ENCODE measurements at places on chromosomes 2 and 18. TPM values are rescaled to one million over a fixed set of nuclear protein-coding genes. Genes with fewer than 3 reads are reported as not detected.

The SPATA3 gene
- polyA plus RNA-seq: not detected

DNA sequence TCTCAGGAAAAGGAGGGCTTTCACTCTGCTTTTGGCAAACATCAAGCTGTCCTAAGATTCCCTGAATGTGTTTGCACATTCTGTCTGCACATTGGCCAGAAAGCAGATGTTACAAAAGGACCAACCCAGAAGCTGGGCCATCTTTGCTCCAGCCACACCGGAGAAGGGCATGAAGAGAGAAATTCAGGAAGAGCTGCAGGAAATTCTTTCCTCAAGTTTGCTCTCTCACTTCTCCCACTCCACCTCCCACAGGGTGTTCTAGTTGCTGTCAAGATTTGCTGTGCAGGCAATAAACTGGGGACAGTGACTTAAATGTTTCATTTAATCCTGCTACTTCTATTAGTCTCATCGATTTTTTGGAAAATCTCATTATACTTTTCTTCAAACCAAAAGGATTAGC, 137.7 kb upstream of the UNC80 start:
- H3K36me3 ChIP-seq: no peaks in the 10 kb centered on the region
- DNase-seq: no peak
- H3K4me1 ChIP-seq: no peaks in the 10 kb centered on the region

GRCh38 chr18:48929941-48930713, 20.6 kb downstream of the SMAD7 start:
- no peaks in the 10 kb centered on the region for H3K27me3 ChIP-seq
- DNase-seq: no peak
- no peaks in the 10 kb centered on the region for H3K36me3 ChIP-seq
- no peak overlapping the region for H3K4me3 ChIP-seq
- no peak overlapping the region for H3K27ac ChIP-seq

DNA sequence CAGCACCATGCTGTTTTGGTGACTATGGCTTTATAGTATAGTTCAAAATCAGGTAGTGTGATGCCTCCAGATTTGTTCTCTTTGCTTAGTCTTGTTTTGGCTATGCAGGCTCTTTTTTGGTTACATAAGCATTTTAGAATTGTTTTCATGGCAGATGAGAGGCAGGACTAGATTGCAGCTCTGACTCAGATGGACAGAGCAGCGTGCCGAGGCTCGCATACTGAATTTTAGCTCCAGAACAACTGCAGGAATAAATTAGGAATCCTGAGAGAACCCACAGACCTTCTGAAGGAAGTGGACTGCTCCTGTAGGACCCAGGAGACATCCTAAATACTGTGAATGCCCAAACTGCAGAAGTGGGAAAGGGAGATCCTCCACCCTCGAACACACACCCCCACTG, 141.6 kb downstream of the NETO1 start:
- H3K4me3 ChIP-seq: no peak overlapping the region
- no peaks in the 10 kb centered on the region for H3K27me3 ChIP-seq
- no peaks in the 10 kb centered on the region for H3K36me3 ChIP-seq
- no peak overlapping the region for H3K27ac ChIP-seq
- DNase-seq: no peak
- no peaks in the 10 kb centered on the region for H3K4me1 ChIP-seq

DNA sequence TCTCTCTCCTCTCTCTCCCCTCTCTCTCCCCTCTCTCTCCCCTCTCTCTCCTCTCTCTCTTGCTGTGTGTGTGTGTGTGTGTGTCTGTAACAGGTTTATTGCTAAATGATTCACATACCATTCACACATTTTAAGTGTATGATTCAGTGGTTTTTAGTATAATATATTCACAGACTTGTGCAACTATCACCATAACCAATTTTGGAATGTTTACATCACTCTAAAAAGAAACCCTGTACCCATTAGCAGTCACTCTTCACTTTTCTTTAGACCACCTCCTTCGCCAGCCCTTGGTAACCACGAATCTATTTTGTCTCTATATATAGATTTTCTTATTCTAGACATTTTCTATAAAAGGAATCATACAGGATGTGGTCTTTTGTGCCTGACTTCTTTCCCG, 11.4 kb downstream of the THNSL2 start:
- no peak overlapping the region for H3K4me3 ChIP-seq
- H3K27ac ChIP-seq: no peak overlapping the region
- H3K36me3 ChIP-seq: no peaks in the 10 kb centered on the region
- peaks cover 7% of the 10 kb centered on the region for H3K4me1 ChIP-seq
- H3K27me3 ChIP-seq: no peaks in the 10 kb centered on the region
- DNase-seq: no peak

The POTEJ gene
- not detected for polyA plus RNA-seq

DNA sequence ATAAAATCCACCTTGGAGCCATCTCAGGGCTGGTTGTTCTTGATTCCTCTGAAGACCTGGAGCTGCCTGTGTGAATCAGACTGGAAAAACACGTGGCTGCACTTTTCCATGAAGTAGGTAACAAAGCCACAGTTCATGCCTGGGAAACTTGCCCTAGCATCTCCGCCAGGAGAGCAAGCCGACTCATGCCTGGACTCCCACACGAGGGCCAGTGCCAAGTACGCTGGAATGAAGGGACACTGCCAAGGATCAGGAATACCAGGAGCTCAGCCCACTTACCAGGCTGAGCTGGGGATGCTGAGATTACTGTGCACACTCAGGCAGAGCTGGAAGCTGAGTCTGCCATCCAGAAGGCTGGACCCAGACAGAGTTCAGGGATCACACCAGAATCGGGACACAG, 10.9 kb upstream of the FHL2 start:
- peaks cover 16% of the 10 kb centered on the region for H3K27me3 ChIP-seq
- no peak for DNase-seq
- no peak overlapping the region for H3K27ac ChIP-seq
- no peak overlapping the region for H3K4me3 ChIP-seq
- no peaks in the 10 kb centered on the region for H3K4me1 ChIP-seq

The BOLL gene
- not detected for polyA plus RNA-seq

GRCh38 chr2:96336104-96336775, 674 bp downstream of the NCAPH start:
- H3K4me1 ChIP-seq: peaks cover 31% of the 10 kb centered on the region
- peak overlapping the region; percentile 64 for H3K4me3 ChIP-seq
- DNase-seq: no peak
- H3K36me3 ChIP-seq: no peaks in the 10 kb centered on the region
- H3K27ac ChIP-seq: peak overlapping the region; percentile 88

DNA sequence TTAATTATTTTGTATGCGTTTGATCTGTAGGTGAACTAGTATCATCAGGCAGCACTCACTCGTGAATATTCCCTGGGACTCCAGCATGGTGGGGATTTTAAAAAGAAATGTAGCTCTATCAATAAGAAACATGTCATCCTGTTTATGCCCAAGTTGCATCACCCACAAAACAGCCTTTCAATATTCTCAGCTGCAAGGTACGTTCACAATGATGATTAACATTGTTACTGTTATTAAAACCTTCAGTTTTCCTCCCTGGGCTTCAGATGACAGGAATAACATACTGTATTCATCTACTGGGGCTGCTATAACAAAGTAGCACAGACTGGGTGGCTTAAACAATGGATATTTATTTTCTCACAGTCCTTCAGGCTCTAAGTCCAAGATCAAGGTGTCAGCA, 87.9 kb upstream of the KLHL29 start:
- DNase-seq: no peak
- H3K4me3 ChIP-seq: no peak overlapping the region
- no peaks in the 10 kb centered on the region for H3K36me3 ChIP-seq

GRCh38 chr18:35142275-35142615, 98.6 kb upstream of the ZNF397 start:
- no peak overlapping the region for H3K27ac ChIP-seq
- peaks cover 45% of the 10 kb centered on the region for H3K36me3 ChIP-seq

The DCDC2C gene
- not detected for polyA plus RNA-seq

GRCh38 chr2:70923378-70924015, 12.2 kb upstream of the ATP6V1B1 start:
- no peak overlapping the region for H3K4me3 ChIP-seq
- peaks cover 1% of the 10 kb centered on the region for H3K27me3 ChIP-seq
- no peaks in the 10 kb centered on the region for H3K36me3 ChIP-seq
- H3K27ac ChIP-seq: no peak overlapping the region
- DNase-seq: no peak

DNA sequence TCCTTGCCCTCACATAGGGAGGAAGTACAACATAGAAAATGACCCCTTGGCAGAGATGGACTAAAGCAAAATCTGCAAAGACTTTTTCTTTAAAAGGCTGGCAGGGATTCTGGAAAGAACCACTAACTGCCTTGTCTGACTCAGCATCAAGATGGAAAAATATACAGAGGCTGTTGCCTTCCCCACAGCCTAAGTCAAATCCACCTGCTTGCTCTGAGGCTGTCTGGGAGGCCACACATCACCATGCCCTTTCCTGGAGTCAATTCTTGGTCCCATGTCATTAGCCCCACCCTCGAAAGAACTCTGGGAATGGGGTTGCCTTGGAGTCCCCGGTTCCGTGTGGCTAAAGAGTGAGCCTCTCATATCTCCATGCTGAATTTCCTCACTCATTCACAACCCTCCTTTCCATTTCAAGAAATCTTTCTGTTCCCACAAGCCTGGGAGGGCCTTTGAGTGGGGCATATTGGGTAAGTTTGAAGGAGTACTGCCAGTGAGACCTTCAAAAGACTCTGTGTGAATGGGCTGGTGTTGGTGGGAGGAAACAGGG, 39.4 kb downstream of the BMP10 start:
- H3K4me3 ChIP-seq: peak overlapping the region; percentile 2
- H3K36me3 ChIP-seq: peaks cover 10% of the 10 kb centered on the region
- no peak for DNase-seq
- H3K4me1 ChIP-seq: peaks cover 36% of the 10 kb centered on the region
- H3K27me3 ChIP-seq: no peaks in the 10 kb centered on the region

- no peak overlapping the region for H3K27ac ChIP-seq
- no peaks in the 10 kb centered on the region for H3K4me1 ChIP-seq
- no peaks in the 10 kb centered on the region for H3K36me3 ChIP-seq
- DNase-seq: no peak
Measured at GRCh38 chr2:236684504-236685256, 115.1 kb downstream of the ACKR3 start.

DNA sequence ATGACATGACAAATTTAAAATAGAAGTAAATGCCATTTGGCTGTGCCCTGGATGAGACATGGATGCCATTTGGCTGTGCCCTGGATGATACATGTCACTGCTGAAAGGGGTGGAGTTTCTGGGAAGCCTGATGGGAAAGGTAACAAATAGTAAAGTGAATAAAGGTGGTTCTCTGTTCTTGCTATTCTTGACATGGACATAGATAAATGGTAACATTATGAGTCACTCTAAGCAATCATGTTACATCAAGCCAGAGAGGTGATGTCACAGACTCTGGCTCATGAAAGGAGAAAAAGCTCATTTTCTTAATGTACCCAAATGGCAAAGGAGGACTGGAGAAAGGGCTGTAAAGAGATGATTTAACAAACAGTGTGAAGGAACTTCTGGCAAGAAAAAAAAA, 86.4 kb downstream of the EML6 start:
- no peak overlapping the region for H3K27ac ChIP-seq
- H3K4me1 ChIP-seq: no peaks in the 10 kb centered on the region
- no peak for DNase-seq
- peaks cover 16% of the 10 kb centered on the region for H3K27me3 ChIP-seq
- no peak overlapping the region for H3K4me3 ChIP-seq
- no peaks in the 10 kb centered on the region for H3K36me3 ChIP-seq

- no peak overlapping the region for H3K27ac ChIP-seq
- H3K4me1 ChIP-seq: no peaks in the 10 kb centered on the region
- H3K36me3 ChIP-seq: no peaks in the 10 kb centered on the region
- no peak for DNase-seq
- H3K27me3 ChIP-seq: no peaks in the 10 kb centered on the region
Measured at GRCh38 chr18:41436772-41437171, 518.3 kb upstream of the PIK3C3 start.

GRCh38 chr2:130878316-130878715, 41.6 kb downstream of the ARHGEF4 start:
- H3K4me3 ChIP-seq: no peak overlapping the region
- DNase-seq: no peak
- no peaks in the 10 kb centered on the region for H3K4me1 ChIP-seq

The UGT1A5 gene
- not detected for polyA plus RNA-seq

GRCh38 chr2:132605236-132606180, 64.5 kb downstream of the LYPD1 start:
- H3K27ac ChIP-seq: no peak overlapping the region
- H3K36me3 ChIP-seq: no peaks in the 10 kb centered on the region
- H3K4me1 ChIP-seq: no peaks in the 10 kb centered on the region
- DNase-seq: no peak
- H3K4me3 ChIP-seq: no peak overlapping the region

DNA sequence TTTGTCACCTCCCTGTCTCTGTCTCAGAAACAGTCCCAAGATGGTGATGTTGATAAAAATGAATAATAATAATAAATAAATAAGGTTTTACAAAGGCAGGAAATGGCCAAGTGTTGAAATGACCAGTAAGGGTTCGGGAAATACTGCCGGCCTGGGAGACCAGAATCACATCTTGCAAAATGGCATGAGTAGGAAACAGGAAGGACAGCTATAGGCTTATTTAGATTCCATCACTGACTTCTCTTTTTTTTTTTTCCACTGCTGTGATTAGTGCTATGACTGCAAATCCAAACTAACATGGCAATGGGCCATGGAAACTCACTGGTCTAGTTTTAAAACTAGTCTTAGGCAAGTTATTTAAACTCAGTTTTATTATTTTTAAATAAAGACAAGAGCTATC, 60.6 kb downstream of the SCN1A start:
- DNase-seq: no peak
- H3K27me3 ChIP-seq: no peaks in the 10 kb centered on the region
- H3K27ac ChIP-seq: no peak overlapping the region
- no peaks in the 10 kb centered on the region for H3K4me1 ChIP-seq

The UGGT1 gene
- 14.5 TPM for polyA plus RNA-seq

GRCh38 chr2:180871649-180872048, 108.8 kb upstream of the UBE2E3 start:
- no peaks in the 10 kb centered on the region for H3K27me3 ChIP-seq
- no peak overlapping the region for H3K27ac ChIP-seq
- no peaks in the 10 kb centered on the region for H3K36me3 ChIP-seq
- H3K4me3 ChIP-seq: no peak overlapping the region

GRCh38 chr2:230732914-230733401, 20.3 kb downstream of the CAB39 start:
- H3K27ac ChIP-seq: no peak overlapping the region
- H3K36me3 ChIP-seq: peaks cover 1% of the 10 kb centered on the region
- H3K27me3 ChIP-seq: no peaks in the 10 kb centered on the region
- no peak for DNase-seq
- H3K4me1 ChIP-seq: peaks cover 61% of the 10 kb centered on the region

The ITM2C gene
- 50.5 TPM for polyA plus RNA-seq

The CXCR2 gene
- not detected for polyA plus RNA-seq
